ENCODE measurements at places on chromosomes 6 and 20. TPM values are rescaled to one million over a fixed set of nuclear protein-coding genes. Genes with fewer than 3 reads are reported as not detected.

BPIFB1 gene
- not detected for total RNA-seq

GATA5 gene
- not detected for total RNA-seq

OR2J3 gene
- total RNA-seq, result not detected

MOG gene
- not detected for total RNA-seq

DNA sequence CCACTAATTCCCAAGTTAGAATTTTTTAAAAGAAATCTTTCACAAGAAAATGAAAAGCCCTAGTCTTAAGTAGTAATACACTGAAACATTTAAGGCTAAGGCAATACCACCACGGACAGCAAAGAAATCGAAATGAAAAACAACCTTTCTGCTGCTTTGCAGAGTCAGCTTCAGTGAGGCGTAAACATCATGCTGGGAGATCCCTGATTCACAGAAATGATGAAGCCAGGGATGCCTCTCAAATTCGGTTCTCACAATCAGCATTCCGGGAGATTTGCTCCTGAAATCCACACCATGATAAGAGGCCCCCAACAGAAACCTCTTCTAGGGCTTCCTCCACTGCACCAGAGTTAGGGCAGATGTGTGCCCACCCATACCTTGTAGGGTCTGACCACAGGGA lies 18.6 kb downstream of the RRBP1 start:
- no peak for DNase-seq

- DNase-seq, result no peak
These were observed 66.3 kb downstream of the NOL4L start for GRCh38 chr20:32518593-32519380.

DNA sequence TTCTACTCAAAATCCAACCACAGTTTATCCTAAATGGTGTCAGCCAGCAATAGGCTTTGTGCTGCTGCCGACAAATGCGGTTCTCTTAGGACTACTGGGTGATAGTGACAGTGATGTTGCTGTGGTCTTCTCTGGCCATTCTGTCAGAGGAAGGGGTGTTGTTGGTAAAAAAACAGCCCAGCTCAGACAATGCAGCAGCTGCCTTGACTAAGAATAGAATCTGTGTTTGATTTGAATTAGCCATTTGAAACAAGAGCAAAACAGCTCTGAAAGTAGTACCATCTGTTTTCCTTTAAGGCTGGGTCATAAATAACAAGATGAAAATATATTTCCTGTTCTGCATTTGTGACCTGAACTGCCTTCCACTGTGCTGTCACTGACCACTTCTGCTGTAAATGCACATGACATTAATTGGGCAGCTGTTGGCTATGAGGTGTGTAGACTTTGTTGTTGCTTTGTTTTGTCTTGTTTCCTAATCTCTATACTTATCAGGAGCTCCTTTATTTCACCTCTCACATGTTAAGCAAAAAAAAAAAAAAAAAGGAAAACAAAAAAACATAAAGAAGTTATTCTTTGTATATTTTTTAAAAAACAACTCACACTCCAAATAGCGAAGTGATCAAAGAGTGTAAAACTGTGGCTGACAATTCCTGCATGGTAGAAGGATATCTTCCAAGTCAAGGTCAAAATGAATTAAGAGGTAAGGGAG lies 497.8 kb upstream of the ARID1B start:
- DNase-seq, result no peak

DNA sequence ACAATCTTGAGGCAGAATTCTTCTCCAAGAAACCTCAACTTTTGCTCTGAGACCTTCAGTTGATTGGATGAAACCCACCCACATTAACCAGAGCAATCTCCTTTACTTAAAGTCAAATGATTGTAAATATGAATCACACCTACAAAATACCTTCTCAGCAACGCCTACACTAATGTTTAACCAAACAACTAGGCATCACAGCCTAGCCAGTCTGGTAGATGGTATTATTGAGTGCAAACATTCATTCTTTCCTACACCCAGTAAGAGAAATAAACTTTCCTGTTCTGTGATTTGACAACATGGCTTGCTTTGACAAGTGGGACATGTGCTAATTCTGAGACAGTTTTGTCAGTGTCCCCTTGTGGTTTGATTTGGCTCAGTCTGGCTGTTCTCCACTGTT lies 252.2 kb downstream of the HACE1 start:
- no peak for DNase-seq

DNA sequence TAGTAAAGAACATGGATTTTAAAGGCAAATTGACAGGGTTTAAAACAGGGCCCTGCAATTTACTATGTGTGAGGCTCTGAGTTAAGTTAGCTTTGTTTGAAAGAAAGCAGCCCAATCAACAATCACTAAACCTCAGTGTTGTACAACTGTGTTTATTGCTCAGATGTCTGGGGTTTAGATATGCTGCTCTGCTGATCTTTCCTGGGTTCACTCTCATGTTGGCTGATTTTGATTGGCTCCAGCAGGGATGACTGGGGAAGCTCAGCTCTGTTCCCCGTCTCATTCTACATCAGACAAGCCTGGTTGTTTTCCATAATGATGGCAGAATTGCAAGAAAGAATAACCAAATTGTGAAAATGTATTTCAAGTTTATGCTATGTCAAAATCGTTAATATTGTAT lies 10.9 kb downstream of the C6orf58 start:
- no peak for DNase-seq

DNA sequence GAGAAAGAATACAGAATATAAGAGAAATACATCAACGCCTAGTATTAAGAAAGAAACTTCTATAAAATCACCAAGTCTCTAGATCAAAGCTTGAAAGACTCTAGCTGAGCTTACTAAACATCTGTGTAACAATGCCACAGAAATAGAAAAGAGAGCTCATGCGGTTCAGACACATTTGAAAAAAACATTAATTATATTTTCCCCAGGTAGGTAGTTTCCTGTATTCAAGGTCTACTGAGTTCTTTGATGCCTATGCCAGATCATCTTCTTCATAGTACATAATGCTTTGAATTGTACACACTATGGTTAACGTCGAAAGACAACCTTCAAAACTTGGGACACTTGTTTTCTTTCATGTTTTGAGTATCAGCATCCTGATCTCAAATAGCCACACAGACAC lies 11.3 kb downstream of the MOXD1 start:
- no peak for DNase-seq

GRCh38 chr20:58308680-58309527 lies 611 bp upstream of the RAB22A start:
- peak; percentile 88 for DNase-seq

GRCh38 chr6:89413006-89413400 lies 930 bp upstream of the RRAGD start:
- no peak for DNase-seq

- no peak for DNase-seq
These were observed 35.8 kb downstream of the TOP1 start for GRCh38 chr20:41064377-41064776.

Measured in osteocyte (in vitro differentiated cells).